ENCODE measurements at places on chromosomes 4 and X. TPM values are rescaled to one million over a fixed set of nuclear protein-coding genes. Genes with fewer than 3 reads are reported as not detected.

LARP7 gene
- polyA plus RNA-seq = 99.3 TPM

XAGE1A gene
- polyA plus RNA-seq = not detected

PLAC8 gene
- 2.6 TPM for polyA plus RNA-seq

CRMP1 gene
- 49.1 TPM for polyA plus RNA-seq

STOX2 gene
- polyA plus RNA-seq = 10.0 TPM

FOXP3 gene
- 1.0 TPM for polyA plus RNA-seq

RAB41 gene
- 0.85 TPM for polyA plus RNA-seq

XAGE1B gene
- polyA plus RNA-seq = not detected

Measured in renal pelvis (tissue), 12 donors.